Heart left ventricle (tissue), 16 donors: ENCODE measurements at places on chromosomes 13 and 19.

DNA sequence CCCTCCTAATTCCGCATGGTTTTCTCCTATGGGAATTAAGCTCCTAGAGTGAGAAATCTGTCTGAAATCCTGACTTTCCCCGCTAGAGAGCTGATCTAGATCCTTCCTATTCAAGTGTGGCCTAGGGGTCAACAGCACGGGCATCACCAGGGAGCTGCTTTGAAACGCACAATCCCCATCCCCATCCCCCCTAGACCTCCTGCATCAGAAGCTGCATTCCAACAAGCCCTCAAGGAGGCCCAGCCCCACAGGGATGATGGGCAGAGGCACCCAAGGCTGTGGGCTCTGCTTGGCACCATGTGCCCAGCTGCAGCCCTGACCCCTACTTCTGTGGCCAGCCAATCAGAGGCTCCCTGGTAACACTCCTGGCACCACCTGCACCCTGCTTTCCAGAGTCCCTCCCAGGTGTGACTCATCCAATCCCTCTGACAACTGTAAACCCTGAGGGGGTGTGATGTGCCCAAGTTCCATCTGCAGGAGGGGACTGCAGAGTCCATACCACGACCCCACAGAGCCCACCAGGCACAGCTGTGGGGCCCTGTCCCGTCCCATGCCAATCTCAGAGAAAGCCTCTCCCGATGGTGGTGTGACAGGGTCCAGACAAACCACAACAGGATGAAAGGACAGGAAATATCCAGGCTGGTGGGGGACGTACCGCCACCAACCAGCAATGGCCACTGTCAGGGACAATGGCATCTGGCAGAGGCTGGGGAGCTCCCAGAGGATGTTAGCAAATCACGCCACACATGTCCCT, 19.8 kb upstream of the SLC35E1 start:
- H3K27me3 ChIP-seq, result no peaks in the 10 kb centered on the region
- no peak overlapping the region for H3K4me3 ChIP-seq
- H3K27ac ChIP-seq, result no peak overlapping the region
- no peaks in the 10 kb centered on the region for H3K36me3 ChIP-seq
- DNase-seq, result no peak

- no peaks in the 10 kb centered on the region for H3K27me3 ChIP-seq
- no peaks in the 10 kb centered on the region for H3K4me1 ChIP-seq
- H3K4me3 ChIP-seq, result no peak overlapping the region
- DNase-seq, result no peak
- H3K36me3 ChIP-seq, result no peaks in the 10 kb centered on the region
Observed at GRCh38 chr13:98740131-98740530, 12.3 kb downstream of the SLC15A1 start.

DNA sequence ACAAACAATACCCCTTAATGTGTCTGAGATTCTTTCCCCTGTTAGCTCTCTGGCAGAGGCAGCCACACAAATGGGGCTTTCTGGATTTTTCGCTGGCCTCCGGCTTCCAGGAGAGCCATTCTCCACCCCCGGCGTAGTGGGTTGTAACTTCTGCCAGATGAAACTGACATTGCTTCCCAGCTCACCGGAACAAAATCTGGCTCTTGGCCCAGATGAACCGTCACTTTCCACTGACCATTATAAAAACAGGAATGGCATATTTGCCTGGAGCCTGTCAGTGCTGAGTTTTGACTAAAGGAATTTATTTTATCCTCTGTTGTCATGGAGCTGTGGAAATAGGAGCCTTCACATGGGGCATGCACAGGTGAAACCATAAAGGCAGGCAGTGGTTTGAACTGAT, 120.6 kb upstream of the GPR12 start:
- H3K4me1 ChIP-seq, result no peaks in the 10 kb centered on the region
- no peak overlapping the region for H3K4me3 ChIP-seq
- DNase-seq, result peak; percentile 11
- H3K36me3 ChIP-seq, result no peaks in the 10 kb centered on the region

DNA sequence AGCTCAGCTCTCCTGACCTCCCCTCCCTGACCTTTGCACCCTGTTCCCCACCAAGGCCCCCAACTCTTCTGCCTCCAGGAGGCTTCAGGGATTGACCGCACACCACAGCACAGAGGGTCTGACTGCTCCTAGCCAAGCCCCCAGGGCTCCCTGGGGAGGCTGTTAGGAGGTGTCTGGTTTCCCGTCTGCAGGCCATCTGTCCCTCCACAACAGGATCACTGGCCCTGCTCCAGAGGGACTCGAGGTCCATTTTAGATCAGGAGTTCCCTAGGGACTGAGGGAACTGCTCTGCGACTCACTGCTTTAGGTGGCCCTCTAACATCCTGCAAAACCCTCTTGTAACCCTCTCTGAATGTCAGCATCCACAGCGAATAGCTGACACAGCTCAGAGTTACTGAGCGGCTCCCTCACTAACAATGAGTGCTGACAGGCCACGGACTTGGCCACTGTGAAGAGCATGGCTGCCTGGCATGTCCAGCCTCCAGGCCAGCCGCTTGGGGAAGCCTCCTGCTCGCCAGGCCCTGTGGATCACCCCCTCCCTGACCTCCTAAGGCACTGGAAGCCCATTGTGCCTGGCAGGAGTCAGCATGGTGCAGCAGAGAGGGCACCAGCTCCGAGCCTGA, 17.7 kb downstream of the GRIK5 start:
- DNase-seq, result no peak
- H3K27ac ChIP-seq, result no peak overlapping the region
- no peak overlapping the region for H3K4me3 ChIP-seq

DNA sequence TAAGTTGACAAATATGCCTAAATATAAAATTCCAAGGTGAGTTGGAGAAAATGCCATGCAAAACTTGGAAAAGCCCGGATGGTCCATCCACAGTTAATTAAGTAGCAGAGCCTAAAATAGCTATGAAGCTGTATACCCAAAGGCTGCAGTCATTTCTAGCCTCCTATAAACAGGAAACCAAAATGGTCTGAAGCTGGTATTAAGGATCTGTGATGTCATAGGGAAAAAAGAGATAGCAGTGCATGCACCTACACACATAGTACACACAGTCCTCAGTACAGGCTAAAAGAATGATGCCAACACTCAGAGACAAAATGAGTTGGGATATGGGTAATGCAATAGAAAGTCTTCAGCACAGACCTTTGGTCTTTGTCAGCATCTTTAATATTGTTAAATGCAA, 736.9 kb downstream of the EFNB2 start:
- H3K4me1 ChIP-seq, result no peaks in the 10 kb centered on the region
- H3K27ac ChIP-seq, result no peak overlapping the region
- H3K27me3 ChIP-seq, result no peaks in the 10 kb centered on the region
- no peak overlapping the region for H3K4me3 ChIP-seq
- no peak for DNase-seq

DNA sequence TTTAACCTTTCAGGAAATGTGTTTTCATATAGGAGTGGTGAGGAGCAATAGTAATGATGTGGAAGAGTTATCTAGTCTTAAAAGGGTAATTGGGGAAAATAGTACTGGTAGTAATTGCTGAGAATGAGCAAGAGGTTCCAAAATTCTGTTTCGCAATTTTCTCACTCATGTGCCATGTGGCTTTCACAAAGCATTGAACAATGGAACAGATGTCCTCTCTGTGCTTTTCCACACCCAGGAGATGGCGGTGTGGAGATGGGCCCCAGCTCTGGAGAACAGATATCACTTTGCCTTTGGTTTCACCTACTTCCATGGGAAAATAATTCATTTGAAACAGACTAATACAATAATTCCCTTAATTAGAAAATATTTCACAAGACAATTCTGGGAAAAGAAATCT, 170.0 kb upstream of the SLC10A2 start:
- H3K4me3 ChIP-seq, result no peak overlapping the region
- H3K4me1 ChIP-seq, result no peaks in the 10 kb centered on the region
- H3K36me3 ChIP-seq, result no peaks in the 10 kb centered on the region
- H3K27ac ChIP-seq, result no peak overlapping the region
- no peak for DNase-seq
- H3K27me3 ChIP-seq, result no peaks in the 10 kb centered on the region

GRCh38 chr13:113562085-113562749, 22.3 kb upstream of the TFDP1 start:
- no peak overlapping the region for H3K27ac ChIP-seq
- H3K4me1 ChIP-seq, result peaks cover 4% of the 10 kb centered on the region
- no peaks in the 10 kb centered on the region for H3K27me3 ChIP-seq
- DNase-seq, result peak; percentile 77
- H3K36me3 ChIP-seq, result no peaks in the 10 kb centered on the region
- no peak overlapping the region for H3K4me3 ChIP-seq
